ENCODE measurements at places on chromosomes 12 and 14.

GRCh38 chr12:94266796-94267536 is 118.6 kb downstream of the PLXNC1 start:
- no peak for DNase-seq

DNA sequence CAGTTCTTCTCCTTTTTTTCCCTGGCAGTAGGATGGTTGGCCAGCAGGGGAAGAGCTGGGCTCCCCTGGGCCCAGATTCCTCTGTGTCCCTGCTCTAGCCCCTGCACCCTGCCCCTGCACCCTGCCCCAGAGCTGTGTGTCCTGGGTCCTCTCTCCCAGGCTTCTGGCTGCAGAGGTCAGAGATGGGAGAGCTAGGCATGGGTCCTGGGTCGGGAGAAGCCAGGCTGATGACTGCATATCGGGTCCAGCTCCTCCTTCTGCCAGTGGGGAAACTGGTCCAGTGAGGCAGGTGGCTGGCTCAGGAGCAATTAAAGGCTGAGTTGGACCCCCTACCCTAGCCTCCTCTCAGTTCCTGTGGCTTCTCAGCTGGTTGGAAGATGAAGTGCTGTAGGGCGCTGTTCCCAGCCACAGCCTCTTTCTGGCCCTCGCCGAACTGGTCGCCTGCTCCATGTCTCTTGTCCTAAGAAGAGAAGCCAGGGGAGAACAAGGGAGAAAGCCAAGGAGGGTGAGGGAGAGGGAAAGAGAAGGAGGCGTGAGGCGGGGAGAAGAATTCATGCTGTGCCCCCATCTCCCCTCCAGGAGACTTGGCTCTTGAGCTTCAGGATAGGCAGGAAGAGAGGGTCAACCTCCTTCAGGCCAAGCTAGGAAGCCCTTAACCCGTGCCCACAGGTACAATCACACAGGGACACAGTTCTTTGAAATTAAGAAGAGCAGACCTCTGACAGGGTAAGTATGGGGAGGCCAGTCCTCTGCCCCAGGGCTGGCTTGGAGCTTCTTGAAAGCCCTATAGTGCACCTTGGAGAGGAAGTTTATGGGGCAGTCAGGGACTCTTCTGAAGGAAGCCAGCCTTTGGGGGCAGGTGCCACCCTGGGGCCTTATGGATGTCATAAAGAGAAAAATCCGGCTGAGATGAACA is 9.5 kb downstream of the VASH1 start:
- DNase-seq = peak; percentile 46

DNA sequence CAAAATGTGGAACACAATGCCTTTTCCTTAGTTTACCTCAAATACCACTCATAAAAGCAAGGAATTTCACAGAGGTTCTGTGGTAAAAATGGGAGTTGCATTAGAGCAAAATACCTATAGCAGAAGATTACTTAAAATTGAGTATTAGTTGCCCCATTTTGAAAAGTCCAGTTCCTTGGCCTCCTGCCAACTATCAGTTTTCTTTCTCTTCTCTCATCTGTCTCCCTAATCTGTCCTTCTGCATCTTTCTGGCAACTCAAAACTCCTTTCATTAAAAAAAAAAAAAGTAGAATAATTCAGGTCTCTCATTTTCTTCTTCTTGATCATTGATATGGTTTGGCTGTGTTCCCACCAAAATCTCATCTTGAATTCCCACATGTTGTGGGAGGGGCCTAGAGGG is 127.3 kb downstream of the ATP23 start:
- no peak for DNase-seq

DNA sequence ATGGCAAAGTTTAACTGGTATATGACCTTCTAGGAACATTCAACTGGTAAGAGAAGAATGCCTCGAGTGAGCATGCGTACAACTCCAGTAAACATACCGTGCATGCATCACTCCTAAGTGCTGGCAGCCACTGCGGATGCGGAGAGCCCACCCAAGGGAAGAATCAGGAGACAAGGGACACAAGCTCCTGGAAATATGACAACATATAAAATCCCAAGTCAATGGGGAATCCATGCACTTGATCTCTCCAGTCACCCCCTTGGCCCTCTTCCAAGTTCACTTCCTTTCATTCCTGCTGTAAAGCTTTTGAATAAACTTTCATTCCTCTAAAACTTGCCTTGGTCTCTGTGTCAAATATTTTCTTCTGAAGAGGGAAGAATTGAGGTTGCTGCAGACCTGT is 168.7 kb upstream of the TMCC3 start:
- DNase-seq = no peak

DNA sequence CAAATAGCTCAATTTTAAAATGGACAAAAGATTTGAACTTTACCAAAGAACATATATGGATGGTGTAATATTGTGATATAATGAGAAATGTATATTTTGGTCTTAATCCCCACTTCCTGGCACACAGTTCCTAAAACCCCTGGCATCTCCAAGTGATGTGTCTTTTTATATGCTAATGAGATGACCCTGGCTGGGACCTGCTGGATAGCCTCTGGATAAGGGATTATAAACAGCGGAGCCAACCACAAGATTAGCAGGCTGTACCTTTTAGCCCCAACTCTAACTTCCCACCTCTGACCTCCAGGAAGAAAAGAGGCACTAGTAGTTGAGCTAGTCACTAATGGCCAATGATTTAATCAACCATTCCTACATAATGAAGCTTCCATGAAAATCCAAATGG is 130.0 kb downstream of the DPF3 start:
- DNase-seq = no peak

- no peak for DNase-seq
These were observed 29.3 kb downstream of the CNOT2 start for GRCh38 chr12:70272510-70272909.

Data from chondrocyte (in vitro differentiated cells).